ENCODE measurements at places on chromosomes 4 and X. TPM values are rescaled to one million over a fixed set of nuclear protein-coding genes. Genes with fewer than 3 reads are reported as not detected.

GRCh38 chr4:14952352-14952751 lies 49.9 kb upstream of the CPEB2 start:
- no peak for DNase-seq

GRCh38 chr4:154516318-154517029 lies 24.9 kb upstream of the DCHS2 start:
- no peak for DNase-seq

The CXCL6 gene
- polyA plus RNA-seq: not detected

The TRAM1L1 gene
- not detected for polyA plus RNA-seq

The SYAP1 gene
- 28.8 TPM for polyA plus RNA-seq

The SYTL5 gene
- not detected for polyA plus RNA-seq

- DNase-seq: no peak
Observed at GRCh38 chrX:72478351-72478750, 94.3 kb downstream of the HDAC8 start.

DNA sequence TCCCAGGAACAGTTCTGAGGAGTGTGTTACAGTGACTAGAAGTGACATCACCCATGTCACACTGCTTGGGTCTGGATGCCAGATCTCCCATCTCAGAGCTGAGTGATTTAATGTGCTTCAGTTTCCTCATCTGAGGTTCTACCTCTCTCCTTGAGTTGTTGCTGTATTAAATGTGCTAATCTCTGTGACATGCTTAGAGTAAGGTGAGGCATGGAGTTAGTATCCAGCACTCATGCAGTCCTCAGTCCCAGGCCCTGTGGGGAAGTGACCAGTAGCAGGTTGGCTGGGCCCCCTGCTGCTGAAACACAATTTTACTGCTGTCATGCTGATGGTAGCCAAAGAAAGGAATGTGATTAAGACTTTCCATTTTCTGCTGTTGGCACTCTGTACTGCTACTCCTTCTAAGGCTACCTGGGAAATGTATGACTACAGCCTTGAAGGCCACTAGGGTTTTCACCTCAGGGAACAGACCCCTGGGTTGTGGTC lies 639.6 kb downstream of the MID1IP1 start:
- DNase-seq: no peak

DNA sequence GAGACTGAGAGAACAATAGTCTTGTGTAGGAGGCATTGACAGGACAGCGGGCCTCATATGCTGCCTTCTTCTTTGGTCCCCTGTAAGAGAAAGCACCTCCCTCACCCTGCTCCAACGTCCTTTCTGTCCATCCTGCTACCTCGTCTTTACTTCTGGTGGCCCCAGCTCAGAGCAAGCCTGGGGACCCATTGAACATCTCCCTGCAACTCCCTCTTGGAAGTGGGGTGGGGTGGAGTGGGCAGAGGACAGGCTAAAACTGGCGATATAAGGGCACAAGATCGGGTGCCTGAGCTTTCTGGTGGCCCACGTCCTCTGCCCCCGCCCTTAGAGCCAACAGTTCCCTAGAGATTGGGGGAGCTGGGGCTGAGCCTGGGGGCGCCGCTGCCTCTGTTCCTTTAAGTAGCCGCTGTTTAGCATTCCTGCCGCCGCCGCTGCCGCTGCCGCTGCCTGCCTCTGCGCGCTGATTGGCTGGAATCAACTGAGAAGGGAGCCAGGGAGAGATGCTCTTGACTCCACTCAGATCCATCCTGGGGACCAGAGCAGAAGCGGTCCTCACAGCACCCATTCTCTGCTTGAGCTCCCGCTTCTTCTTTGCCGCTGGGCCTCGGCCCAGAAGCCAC lies at the start of gene DLG3:
Gene DLG3, plus strand, starts transcription at position 510 of the 620 bp plus-strand sequence. CDS start 367 bp downstream, outside the sequence.
- no peak for DNase-seq

Measured in immature natural killer cell (primary cell).